ENCODE measurements at places on chromosomes 6 and 20. TPM values are rescaled to one million over a fixed set of nuclear protein-coding genes. Genes with fewer than 3 reads are reported as not detected.

- no peak overlapping the region for H3K4me3 ChIP-seq
- H3K36me3 ChIP-seq = peaks cover 26% of the 10 kb centered on the region
- H3K27me3 ChIP-seq = no peaks in the 10 kb centered on the region
- no peaks in the 10 kb centered on the region for H3K4me1 ChIP-seq
- H3K27ac ChIP-seq = no peak overlapping the region
Observed at GRCh38 chr20:41357424-41358163, 9.0 kb downstream of the EMILIN3 start.

DNA sequence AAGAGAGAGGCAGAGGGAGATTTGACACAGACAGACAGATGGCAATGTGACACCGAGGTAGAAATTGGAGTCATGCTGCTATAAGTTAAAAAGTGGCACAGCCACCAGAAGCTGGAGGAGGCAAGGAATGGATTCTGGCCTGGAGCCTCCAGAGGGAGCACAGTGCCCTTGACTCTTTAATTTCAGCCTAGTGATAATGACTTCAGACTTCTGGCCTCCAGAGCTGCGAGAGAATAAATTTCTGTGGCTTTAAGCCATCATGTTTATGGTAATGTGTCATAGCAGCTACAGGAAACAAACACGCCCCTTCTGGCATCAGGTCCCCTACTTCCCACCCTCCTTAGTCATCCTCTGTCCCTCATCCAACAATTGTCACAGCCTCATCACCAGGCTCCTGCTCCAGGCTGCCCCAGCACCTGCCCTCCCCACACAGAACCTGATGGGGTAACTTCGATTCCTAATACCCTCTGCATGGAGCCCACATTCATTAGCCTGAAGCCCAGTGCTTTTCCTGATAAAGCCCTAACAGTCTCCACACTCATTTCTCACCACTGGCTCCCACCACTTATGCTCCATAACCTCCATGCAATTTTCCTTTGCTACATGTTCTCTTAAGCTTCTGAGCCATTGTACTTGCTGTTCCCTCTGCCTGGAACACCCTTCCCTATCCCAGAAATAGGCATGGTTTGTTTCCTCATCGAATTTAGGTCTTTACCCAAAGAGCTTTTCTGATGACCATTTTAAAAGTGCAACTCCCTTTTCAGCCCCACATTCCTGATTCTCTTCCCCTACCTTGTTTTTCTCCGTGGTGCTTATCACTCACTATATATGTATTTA lies 69.7 kb upstream of the TOX2 start:
- H3K4me3 ChIP-seq = no peak overlapping the region
- H3K4me1 ChIP-seq = no peaks in the 10 kb centered on the region
- H3K27me3 ChIP-seq = no peaks in the 10 kb centered on the region
- H3K27ac ChIP-seq = no peak overlapping the region
- DNase-seq = peak; percentile 25

- no peak overlapping the region for H3K27ac ChIP-seq
- DNase-seq = no peak
Observed at GRCh38 chr6:53045891-53046673, 19.1 kb upstream of the FBXO9 start.

- no peaks in the 10 kb centered on the region for H3K27me3 ChIP-seq
- H3K27ac ChIP-seq = no peak overlapping the region
- no peaks in the 10 kb centered on the region for H3K36me3 ChIP-seq
- DNase-seq = no peak
- H3K4me1 ChIP-seq = peaks cover 1% of the 10 kb centered on the region
Observed at GRCh38 chr6:45548657-45549515, 171.2 kb upstream of the SUPT3H start.

- H3K4me1 ChIP-seq = no peaks in the 10 kb centered on the region
- H3K27ac ChIP-seq = no peak overlapping the region
- no peaks in the 10 kb centered on the region for H3K36me3 ChIP-seq
- peaks cover 6% of the 10 kb centered on the region for H3K27me3 ChIP-seq
- no peak for DNase-seq
- H3K4me3 ChIP-seq = no peak overlapping the region
Observed at GRCh38 chr20:64080813-64081623, 1.1 kb downstream of the OPRL1 start.

GRCh38 chr6:148358196-148358785 lies 15.7 kb downstream of the SASH1 start:
- DNase-seq = no peak
- H3K27me3 ChIP-seq = no peaks in the 10 kb centered on the region
- H3K27ac ChIP-seq = no peak overlapping the region
- H3K4me3 ChIP-seq = no peak overlapping the region
- H3K4me1 ChIP-seq = no peaks in the 10 kb centered on the region

DNA sequence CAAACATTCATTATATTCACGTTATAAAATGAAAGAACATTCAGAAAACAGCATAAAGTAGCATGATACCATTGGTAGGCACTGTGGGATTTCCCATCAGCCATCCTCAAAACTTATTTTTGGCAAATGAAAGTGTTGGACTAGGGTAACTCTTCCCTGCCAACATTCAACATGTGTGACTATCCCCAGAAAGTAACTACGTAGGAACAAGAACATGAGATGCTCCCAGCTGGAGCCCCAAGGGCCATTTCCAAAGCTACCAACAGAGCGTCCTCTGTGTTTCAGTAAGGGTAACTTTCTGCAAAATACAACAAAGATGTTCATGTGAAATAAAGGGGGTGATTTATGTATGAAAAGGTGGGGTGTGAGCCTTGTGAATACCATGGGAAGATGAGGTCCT lies 28.4 kb upstream of the PTPN1 start:
- no peak overlapping the region for H3K4me3 ChIP-seq
- H3K36me3 ChIP-seq = no peaks in the 10 kb centered on the region
- H3K27ac ChIP-seq = no peak overlapping the region
- peaks cover 12% of the 10 kb centered on the region for H3K4me1 ChIP-seq
- H3K27me3 ChIP-seq = no peaks in the 10 kb centered on the region

DNA sequence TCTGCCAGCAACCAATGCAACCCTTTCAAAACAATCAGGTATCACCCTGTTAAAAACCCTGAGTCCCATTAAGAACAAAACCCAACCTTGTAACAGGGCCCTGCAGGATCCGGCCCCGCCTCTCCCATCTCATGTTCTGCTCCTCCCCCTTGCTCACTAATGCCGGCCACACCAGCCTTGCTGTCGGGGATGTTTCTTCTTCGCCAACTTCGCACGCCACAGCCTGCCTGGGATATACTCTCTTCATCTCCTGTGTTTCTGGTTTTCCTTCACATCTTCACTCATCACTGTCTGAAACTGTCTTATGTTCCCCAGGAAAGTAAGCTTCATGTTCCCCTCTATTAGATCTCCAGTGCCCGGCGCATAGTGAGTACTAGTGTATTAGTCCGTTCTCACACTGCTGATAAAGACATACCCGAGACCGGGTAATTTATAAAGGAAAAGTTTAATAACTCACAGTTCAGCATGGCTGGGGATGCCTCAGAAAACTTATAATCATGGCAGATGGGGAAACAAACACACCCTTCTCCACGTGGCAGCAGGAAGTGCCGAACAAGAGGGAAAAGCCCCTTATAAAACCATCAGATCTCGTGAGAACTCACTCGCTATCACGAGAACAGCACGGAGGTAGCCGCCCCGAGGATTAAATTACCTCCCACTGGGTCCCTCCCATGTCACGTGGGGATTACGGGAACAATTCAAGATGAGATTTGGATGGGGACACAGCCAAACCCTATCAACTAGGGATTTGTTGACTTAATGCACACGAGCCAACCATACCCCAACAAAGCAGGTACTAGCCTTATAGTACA lies 5.1 kb downstream of the TP53RK start:
- H3K36me3 ChIP-seq = no peaks in the 10 kb centered on the region
- peak; percentile 85 for DNase-seq
- H3K4me3 ChIP-seq = peak overlapping the region; percentile 25
- H3K27me3 ChIP-seq = no peaks in the 10 kb centered on the region
- peaks cover 2% of the 10 kb centered on the region for H3K4me1 ChIP-seq
- no peak overlapping the region for H3K27ac ChIP-seq

GRCh38 chr6:7215131-7215530 lies 97.9 kb downstream of the SSR1 start:
- H3K4me1 ChIP-seq = peaks cover 31% of the 10 kb centered on the region
- peak overlapping the region; percentile 69 for H3K27ac ChIP-seq
- no peak for DNase-seq

- no peak overlapping the region for H3K4me3 ChIP-seq
- DNase-seq = no peak
- H3K27ac ChIP-seq = no peak overlapping the region
- H3K36me3 ChIP-seq = no peaks in the 10 kb centered on the region
Observed at GRCh38 chr6:138869398-138869797, 73.5 kb downstream of the ECT2L start.

- H3K27me3 ChIP-seq = no peaks in the 10 kb centered on the region
- DNase-seq = no peak
- no peak overlapping the region for H3K4me3 ChIP-seq
- no peaks in the 10 kb centered on the region for H3K36me3 ChIP-seq
- no peak overlapping the region for H3K27ac ChIP-seq
Observed at GRCh38 chr6:73079611-73079955, 145.7 kb downstream of the KHDC1L start.

Gene TEAD3
- 11.3 TPM for polyA plus RNA-seq

Gene PRRT1
- 4.0 TPM for polyA plus RNA-seq

Gene KCNB1
- 0.26 TPM for polyA plus RNA-seq

Gene DAAM2
- 6.9 TPM for polyA plus RNA-seq

All from kidney (tissue), 22 donors.